Ascending aorta (tissue), 2 donors: ENCODE measurements at places on chromosomes 12 and 14. TPM values are rescaled to one million over a fixed set of nuclear protein-coding genes. Genes with fewer than 3 reads are reported as not detected.

DNA sequence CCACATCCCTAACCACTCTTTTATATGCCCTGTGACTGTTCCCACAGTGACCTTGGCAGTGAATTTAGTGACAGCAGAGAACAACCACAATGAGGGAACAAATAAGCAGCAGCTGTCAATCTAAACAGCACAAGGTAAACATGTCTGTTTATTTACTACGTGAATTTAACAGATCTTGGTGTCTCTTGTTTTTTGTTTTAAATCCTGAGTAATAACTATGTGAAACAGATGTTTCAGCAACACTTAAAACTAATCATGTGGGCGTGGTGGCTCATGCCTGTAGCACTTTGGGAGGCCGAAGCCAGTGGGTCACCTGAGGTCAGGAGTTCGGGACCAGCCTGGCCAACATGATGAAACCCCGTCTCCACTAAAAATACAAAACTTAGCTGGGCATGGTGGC is 17.0 kb upstream of the CFAP54 start:
- no peak for DNase-seq
- H3K27me3 ChIP-seq: no peaks in the 10 kb centered on the region
- H3K27ac ChIP-seq: no peak overlapping the region

- no peak overlapping the region for H3K4me3 ChIP-seq
- DNase-seq: no peak
- peaks cover 68% of the 10 kb centered on the region for H3K27me3 ChIP-seq
- H3K27ac ChIP-seq: no peak overlapping the region
- H3K36me3 ChIP-seq: no peaks in the 10 kb centered on the region
Observed at GRCh38 chr12:53939141-53940108, 794 bp downstream of the HOXC13 start.

SPIC gene
- not detected for total RNA-seq

DNA sequence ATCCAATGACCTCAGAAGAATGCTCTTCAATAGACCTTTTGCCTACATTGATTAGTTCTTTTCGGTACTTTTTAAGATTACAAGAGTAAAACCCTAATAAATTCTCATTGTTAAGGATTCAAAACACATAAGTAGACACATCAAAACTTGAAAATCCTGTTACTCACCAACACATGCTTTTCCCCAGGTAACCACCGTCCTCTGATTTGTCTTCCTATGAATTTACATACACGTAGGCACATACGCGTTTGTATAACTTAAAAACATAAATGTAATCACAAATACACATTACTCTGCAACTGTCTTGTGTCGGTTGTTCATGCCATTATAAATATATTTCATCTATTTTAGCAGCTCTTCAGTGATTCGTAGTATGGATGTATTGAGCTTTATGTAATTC is 910 bp upstream of the WASHC4 start:
- DNase-seq: no peak
- peak overlapping the region; percentile 94 for H3K4me3 ChIP-seq
- no peak overlapping the region for H3K27ac ChIP-seq
- no peaks in the 10 kb centered on the region for H3K27me3 ChIP-seq

DNA sequence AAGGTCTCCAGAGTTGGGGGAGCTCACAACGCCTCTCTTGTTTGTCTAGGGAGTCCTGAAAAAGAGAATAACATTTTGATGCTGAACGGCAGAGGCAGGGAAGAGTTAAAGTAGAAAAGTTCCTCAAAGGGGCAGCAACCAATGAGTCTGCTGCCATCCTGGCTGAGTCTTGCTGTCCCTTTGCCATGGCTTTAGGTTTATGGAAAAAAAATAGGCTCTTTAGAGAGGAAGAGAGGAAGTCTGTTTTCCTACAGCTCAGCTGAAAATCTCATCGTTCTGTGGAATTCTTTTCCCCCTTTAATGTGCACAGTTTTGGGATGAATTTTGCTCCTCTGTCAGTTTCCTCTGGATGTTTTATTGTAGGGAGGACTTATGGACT is 314.8 kb upstream of the TBX3 start:
- H3K27ac ChIP-seq: no peak overlapping the region
- no peaks in the 10 kb centered on the region for H3K36me3 ChIP-seq
- no peak overlapping the region for H3K4me3 ChIP-seq

CHGA gene
- total RNA-seq: 0.32 TPM

DNA sequence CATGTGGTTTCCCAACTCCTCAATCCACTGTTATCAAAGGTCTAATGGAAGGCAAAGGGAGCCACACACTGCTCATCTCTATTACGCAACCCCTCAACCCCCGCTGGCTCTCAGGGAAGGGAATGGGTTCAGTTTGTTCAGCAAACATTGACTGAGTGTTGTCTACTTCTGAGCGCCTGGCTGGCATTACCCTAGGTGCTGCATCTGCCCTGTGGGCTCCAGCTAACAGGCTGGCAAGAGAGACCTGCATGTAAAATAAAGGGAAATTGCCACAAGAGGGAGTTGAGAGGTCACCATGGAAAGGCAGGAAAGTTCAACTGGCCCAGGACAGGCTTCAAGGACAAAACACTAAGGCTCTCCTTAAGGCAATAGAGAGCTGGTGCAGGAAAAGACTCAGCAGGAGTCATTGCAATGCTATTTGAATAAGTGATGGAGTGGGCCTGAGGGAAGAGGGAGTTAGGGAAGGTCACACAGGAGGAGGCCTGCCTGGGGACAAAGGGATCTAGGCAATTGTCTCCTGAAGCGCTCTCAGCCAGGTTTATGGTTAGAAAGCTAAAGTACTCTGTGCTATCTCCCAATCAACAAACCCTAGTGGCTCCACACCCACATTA is 5.5 kb upstream of the ZNF740 start:
- peak overlapping the region; percentile 2 for H3K27ac ChIP-seq
- H3K4me1 ChIP-seq: peaks cover 3% of the 10 kb centered on the region
- peaks cover 25% of the 10 kb centered on the region for H3K36me3 ChIP-seq
- DNase-seq: peak; percentile 42
- H3K4me3 ChIP-seq: no peak overlapping the region

CCDC59 gene
- 14.4 TPM for total RNA-seq

TAS2R8 gene
- not detected for total RNA-seq

DNA sequence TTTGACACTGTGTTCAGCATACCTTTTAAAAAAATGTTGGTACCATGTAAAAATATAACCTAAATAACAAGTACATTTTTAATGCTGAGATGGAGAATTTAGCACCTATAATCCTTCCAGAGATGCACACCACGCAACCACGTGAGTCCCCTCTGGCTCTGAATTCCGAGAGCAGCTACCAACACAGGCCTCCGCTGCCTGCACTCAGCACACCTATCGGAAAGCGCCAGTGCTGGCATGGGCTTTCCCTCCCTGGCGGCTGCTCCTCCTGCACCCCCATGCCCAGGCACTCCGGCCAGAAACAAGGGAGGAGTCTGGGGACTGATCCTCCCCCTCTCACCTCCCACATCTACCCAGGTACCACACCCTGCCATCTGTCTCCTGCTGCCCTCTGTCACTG is 47.0 kb downstream of the ITPK1 start:
- H3K4me3 ChIP-seq: no peak overlapping the region
- no peak for DNase-seq
- H3K36me3 ChIP-seq: no peaks in the 10 kb centered on the region
- no peak overlapping the region for H3K27ac ChIP-seq
- peaks cover 3% of the 10 kb centered on the region for H3K4me1 ChIP-seq
- no peaks in the 10 kb centered on the region for H3K27me3 ChIP-seq

SLC10A1 gene
- total RNA-seq: not detected

DNA sequence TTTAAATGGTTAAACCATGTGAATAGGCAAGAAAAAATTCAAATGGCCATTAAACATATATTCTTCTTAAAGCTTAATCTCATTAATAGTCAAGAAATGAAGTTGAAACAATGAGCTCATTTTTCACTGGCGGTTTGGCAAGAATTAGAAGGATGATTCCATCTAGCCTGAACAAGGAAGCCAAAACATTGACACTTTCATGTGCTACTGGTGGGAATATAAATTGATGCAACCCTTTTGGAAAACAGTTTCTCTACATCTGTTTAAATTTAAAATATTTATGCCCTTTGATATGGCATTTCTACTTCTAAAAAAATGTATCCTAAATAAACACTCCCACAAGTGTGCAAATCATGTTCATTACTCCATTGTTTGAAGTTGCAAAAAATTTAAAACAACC is 174.7 kb upstream of the HIF1A start:
- H3K27ac ChIP-seq: no peak overlapping the region
- peaks cover 5% of the 10 kb centered on the region for H3K4me1 ChIP-seq
- H3K27me3 ChIP-seq: no peaks in the 10 kb centered on the region

DNA sequence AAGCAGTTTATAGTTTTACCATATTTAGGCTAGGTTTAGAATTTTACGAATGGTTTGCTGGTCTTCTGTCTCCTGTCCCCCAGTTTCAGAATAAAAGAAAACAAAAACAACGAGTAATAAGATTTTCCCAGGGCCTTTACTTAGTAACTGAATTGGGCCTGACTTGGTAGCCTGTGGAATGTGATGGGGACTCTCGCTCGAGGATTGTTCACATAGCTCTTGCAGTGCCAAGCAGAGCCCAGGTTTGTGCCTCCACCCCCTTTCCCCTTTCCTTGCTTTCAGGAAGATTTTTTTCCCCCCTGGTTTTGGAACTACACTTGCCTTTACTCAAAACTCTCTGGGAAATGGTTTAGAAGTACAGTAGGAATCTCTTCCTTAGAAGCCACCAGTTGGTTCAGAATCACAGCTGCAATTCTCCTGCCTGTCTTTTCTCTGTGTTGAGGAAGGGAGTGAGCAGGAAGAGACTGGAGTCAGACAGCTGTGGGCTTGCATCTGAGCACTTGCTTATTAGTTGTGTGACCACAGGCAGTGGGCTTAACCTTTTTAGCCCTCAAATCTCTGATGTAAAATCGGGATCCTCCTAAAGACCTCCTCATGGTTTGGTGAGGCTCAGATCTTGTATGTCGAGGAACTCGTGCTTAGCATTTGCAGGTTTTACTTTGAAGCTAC is 501.2 kb downstream of the PCNX1 start:
- no peak overlapping the region for H3K4me3 ChIP-seq
- no peak for DNase-seq
- H3K4me1 ChIP-seq: peaks cover 19% of the 10 kb centered on the region
- no peaks in the 10 kb centered on the region for H3K36me3 ChIP-seq

RPS6KA5 gene
- 0.21 TPM for total RNA-seq

- no peaks in the 10 kb centered on the region for H3K27me3 ChIP-seq
- no peaks in the 10 kb centered on the region for H3K36me3 ChIP-seq
- H3K4me3 ChIP-seq: no peak overlapping the region
- no peak for DNase-seq
- no peaks in the 10 kb centered on the region for H3K4me1 ChIP-seq
Observed at GRCh38 chr14:83975435-83975834, 1554.5 kb upstream of the FLRT2 start.

CEBPE gene
- total RNA-seq: not detected

PTPRQ gene
- 0.64 TPM for total RNA-seq
